ENCODE measurements at places on chromosomes 5 and 9.
A peak's percentile ranks its signal among the peaks of the same experiment; 100 is the strongest.

- no peak for DNase-seq
These were observed 10.1 kb downstream of the SH3GL2 start for GRCh38 chr9:17588941-17589340.

- no peak for DNase-seq
These were observed 20.0 kb downstream of the F2R start for GRCh38 chr5:76735762-76736545.

DNA sequence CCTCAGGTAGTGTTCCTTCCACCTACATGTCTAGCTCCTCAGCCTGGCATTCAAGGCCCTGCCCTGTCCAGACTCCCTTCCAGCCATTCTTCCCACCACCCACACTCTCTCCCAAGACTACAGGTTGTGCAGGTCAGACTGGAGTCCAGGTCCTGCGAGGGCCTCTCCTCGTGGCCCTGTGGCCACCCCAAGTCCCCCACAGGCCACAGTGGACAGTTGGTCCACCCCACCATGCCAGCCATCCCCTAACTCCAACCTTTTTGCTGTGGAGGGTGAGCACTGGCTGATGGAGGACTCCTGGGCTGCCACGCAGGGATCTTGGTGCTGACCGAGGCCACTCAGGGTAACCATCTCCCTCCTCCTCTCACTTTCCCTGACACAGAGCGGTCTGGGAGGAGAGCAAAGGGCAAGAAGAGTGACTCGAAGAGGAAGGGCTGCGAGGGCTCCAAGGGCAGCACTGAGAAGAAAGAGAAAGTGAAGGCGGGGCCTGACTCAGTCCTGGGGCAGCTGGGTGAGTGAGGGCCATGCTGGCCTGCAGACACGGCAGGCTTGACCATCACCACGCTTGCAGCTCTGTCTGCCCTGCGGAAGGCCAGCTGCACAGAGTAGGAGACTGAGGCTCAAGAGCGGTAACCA lies 51.0 kb downstream of the JADE2 start:
- DNase-seq = no peak

DNA sequence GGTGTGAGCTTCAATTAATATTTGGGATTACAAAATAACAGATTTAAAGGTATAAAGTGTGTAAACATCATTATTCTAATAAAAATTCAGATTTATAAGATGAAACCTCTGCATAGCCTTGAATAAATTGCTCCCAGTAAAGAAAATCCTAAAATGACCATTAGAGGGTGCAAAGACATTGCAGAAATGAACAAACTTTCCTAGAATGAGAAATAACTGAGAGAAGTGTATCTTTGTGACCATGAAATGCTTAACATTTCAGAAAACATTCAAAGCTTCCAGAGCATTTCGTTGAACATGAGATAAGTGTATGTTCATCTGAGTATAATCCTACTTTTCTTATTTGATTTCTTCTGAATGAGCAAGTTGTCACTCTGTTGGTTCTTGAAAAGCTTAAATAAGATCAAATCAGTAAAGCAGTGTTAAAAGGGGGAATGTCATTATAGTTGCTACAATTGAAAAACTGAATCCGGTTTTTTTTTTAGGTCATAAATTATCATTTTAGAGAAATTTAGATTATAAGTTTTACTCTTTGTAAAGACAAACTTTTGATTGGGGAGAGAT lies 24.7 kb upstream of the NUDT12 start:
- peak; percentile 72 for DNase-seq

GRCh38 chr9:120587328-120587727 lies 7.4 kb upstream of the CDK5RAP2 start:
- no peak for DNase-seq

GRCh38 chr5:37054391-37054790 lies 177.8 kb downstream of the NIPBL start:
- DNase-seq = no peak

- DNase-seq = no peak
These were observed 44.4 kb downstream of the MAP1B start for GRCh38 chr5:72151646-72152045.

- DNase-seq = no peak
These were observed 17.4 kb downstream of the FRMPD1 start for GRCh38 chr9:37668116-37668601.

DNA sequence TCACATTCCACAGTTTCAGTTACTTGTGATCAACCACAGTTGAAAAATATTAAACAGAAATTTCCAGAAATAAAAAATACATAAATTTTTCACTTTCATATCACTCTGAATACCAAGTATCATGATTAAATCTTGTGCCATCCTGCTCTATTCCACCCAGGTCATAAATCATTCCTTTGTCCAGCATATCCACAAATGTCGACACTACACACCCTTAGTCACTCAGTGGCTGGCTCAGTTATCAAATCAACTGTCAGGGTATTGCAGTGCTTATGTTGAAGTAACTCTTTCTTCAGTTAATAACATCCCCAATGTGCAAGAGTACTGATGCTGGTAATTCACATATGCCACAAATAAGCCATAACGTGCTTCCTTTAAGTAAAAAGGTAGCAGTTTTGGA lies 115.7 kb downstream of the FBXL17 start:
- DNase-seq = no peak

DNA sequence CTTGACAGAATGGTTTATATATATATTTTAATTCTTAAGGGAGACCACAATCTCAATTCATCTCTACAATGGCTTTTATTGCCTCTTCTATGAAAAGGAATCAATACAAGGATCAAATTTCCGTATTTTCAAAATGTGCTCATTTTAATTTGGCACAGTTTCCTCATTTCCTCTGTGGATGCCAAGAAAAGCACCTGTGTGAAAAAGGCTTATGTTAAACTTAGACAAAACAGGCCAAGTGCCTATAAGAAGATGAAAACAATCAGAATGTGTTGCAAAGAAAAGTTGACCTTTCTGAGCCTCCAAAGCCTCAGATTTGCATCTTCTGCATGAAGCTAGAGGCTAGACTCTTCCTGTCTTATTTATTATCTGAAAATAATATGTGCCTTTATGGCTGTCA lies 173.7 kb upstream of the SLC12A2 start:
- DNase-seq = no peak

- DNase-seq = peak; percentile 64
These were observed 92.3 kb downstream of the LMX1B start for GRCh38 chr9:126705767-126706697.

GRCh38 chr5:74667396-74667795 lies 17.6 kb upstream of the HEXB start:
- no peak for DNase-seq

DNA sequence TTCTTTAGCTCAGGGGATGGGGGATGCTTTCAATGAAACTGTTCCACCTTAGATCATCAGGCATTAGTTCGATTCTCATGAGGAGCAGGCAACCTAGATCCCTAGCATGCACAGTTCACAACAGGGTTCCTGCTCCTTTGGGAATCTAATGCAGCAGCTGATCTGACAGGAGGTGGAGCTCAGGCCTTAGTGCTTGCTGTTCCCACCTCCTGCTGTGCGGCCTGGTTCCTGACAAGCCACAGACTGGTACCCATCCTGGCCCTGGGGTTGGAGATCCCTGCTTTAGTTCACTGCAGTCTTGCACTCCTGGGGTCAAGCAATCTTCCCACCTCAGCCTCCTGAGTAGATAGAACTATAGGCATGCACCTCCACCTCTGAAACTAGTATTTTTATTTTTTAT lies 1369.8 kb upstream of the NUDT12 start:
- DNase-seq = no peak

GRCh38 chr9:37374892-37375291 lies 47.6 kb upstream of the GRHPR start:
- no peak for DNase-seq

GRCh38 chr5:134037160-134037559 lies 32.4 kb upstream of the VDAC1 start:
- DNase-seq = no peak

DNA sequence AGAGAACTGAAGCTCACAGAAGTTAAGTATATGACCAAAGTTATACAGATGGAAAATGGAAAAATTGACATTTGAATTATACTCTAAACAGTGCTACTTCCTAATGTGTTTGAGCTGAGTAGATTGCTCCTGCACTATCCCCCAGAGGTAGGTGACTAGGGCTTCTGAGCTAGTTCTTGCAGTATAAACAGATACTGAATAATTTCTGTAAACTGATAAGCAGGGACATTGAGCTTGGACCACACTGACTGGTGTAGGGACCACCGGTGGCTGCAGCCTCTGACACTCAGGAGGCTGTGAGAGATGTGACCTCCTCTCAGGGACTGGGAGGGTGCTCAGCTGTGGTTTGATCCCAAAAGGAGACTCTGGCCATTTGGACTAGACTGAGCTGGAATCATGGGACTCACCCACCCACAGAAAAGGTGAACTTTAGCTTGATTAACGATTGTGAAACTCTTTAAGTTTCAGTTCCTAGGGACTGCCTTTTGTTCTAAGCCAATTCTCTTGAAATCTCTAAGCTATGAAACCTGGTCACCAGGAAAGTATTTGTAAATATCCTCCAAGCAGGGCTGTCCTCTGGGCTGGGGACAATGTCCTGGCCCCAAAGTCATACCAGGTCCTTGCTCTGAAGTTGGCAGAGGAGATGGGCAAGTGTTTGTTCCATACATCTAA lies 291.5 kb downstream of the SEC61B start:
- DNase-seq = no peak

- no peak for DNase-seq
These were observed 222.3 kb downstream of the PARP8 start for GRCh38 chr5:50888751-50889150.

DNA sequence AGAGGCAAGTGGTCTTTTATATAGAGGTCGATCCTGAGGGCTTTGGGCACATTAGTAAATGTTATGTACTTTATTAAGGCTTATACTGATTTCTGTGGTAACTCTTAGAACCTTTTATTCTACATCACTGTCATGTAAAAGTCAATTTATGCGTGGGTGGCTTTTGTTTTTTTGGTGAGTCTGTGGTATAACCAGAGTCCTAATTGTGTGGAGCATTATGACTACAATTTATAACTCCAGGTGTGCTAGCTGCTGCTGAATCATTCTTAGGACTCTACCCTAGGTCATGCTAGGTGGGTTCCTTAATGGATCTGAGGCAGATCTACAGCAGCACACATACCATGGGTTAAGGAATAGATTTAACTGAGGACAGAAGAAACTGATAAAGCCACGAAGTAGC lies 33.9 kb upstream of the KCNN2 start:
- DNase-seq = no peak

DNA sequence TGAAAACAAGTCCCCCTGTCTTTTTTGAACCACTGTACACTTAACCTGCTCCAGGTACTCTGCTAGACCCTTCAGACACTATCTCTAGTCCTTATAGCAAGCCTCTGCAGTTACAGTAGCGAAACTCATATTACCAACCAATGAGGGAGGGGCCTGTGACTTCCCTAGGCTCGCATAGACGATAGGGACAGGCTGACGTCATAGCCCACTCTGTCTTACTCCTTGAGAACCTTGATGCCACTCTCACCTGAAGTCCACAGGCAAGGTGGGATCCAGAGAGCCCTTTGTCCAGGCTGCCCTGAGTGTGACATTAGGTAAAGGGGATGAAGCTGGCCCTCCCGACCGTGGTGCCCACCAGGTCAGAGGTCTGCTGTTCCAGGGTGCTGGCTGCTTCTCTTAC lies 65.3 kb downstream of the ACTBL2 start:
- no peak for DNase-seq

DNA sequence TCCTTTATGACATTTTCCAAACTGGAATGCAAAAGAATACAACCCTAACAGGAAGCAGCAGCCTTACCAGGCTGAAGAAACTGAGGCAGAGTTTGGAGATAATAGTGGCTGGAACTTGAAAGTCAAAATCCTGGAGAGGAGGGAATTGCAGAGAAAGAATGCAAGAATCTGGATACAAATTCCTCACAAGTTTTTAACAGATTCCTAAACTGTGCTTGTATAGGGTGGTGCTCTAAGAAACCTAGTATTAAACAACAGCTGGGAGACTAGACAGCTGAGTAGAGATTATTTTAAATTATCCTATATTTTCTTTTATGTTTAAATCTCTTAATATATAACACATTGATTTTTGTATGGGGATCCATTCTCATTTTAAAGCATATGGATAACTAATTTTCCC lies 30.7 kb downstream of the INVS start:
- DNase-seq = no peak

GRCh38 chr9:137872296-137872695 lies 5.3 kb upstream of the CACNA1B start:
- DNase-seq = no peak

- DNase-seq = no peak
These were observed 171.3 kb downstream of the EBF1 start for GRCh38 chr5:158928404-158928803.

GRCh38 chr9:137316012-137316981 lies 14.2 kb upstream of the NRARP start:
- DNase-seq = no peak

- no peak for DNase-seq
These were observed 548.6 kb downstream of the CSNK1G3 start for GRCh38 chr5:124060413-124061067.

DNA sequence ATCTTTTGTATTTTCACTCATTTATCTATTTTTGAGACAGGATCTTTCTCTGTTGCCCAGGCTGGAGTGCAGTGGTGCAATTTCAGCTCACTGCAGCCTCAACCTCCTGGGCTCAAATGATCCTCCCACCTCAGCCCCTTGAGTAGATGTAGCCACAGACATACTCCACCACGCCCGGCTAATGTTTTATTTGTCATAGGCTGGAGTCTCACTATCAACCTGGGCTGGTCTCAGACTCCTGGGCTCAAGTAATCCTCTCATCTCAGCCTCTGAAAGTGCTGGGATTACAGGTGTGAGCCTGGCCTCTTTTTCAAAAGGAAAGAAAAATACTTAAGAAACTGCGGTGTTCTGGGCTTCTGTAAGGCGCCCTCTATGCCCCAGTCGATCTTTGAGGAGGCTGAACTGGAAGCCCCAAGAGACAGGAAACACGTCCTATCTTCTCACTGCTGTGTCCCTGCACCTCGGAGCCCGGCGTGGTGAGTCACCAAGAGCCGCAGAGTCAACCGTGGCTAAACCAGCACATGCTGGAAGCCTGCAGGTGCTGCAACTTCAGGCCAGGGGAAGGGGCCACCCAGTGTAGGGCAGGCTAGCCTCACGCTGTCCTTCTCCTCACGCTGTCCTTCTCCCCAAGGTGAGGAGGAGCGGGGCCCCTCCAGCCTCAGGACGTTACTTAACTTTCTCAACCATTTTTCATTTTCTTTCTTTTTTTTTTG lies 15.2 kb upstream of the LHX3 start:
- DNase-seq = no peak

- no peak for DNase-seq
These were observed 721 bp downstream of the GIN1 start for GRCh38 chr5:103119070-103119764.

Measured in NCI-H748 treated with DMSO at 0.1 percent for 48 hours (cell line).